ENCODE measurements at places on chromosomes 7 and 10.
A peak's percentile ranks its signal among the peaks of the same experiment; 100 is the strongest.

GRCh38 chr10:4643471-4643870, 182.5 kb upstream of the AKR1E2 start:
- DNase-seq: no peak

GRCh38 chr7:2611401-2611800, 20.4 kb upstream of the TTYH3 start:
- no peak for DNase-seq

- DNase-seq: no peak
Observed at GRCh38 chr10:92303096-92303495, 12.1 kb downstream of the MARCHF5 start.

GRCh38 chr10:73590881-73591799, at the start of gene USP54:
TSS of gene USP54 (minus strand) at chr10:73591342. CDS start at chr10:73575658, 15,684 bp downstream.
- no peak for DNase-seq

- no peak for DNase-seq
Observed at GRCh38 chr7:72183835-72184234, 228.3 kb downstream of the CALN1 start.

- DNase-seq: no peak
Observed at GRCh38 chr7:83732305-83732704, 83.4 kb upstream of the SEMA3E start.

DNA sequence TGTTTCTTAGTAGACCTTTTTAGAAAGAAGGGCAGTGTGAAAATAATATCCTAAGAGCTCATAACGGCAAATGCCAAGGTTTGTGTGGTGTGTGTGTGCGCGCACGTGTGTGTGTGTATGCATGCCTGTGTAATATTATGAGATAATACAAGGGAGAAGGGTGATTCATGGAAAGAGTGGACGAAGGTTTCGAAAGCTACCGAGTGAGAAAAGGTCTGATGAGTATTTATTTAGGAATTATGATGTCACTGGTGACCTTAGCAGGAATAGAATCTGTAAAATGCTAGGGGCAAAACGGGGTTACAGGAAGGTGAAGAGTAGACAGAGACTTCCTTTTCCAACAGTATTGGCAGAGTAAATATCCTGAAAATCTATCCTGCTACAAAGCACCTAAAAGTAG, 107.3 kb downstream of the AHR start:
- DNase-seq: no peak

DNA sequence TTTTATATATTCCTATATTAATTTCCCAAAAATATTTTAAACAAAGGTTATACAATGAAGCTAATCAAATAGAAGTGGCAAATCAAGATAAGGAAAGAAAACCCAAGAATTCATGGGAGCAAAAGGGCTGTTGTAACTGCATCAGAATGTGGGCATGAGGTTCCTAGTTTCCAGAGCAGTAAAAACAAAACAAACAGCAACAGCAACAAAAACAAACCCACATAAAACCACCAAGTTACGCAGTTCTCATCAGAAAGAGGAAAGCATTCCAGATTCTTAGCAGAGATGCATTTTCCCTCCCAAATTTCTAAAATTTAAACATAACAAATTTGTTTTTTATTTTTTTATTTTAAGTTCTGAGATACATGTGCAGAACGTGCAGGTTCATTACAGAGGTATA, 34.8 kb upstream of the MSMB start:
- no peak for DNase-seq

DNA sequence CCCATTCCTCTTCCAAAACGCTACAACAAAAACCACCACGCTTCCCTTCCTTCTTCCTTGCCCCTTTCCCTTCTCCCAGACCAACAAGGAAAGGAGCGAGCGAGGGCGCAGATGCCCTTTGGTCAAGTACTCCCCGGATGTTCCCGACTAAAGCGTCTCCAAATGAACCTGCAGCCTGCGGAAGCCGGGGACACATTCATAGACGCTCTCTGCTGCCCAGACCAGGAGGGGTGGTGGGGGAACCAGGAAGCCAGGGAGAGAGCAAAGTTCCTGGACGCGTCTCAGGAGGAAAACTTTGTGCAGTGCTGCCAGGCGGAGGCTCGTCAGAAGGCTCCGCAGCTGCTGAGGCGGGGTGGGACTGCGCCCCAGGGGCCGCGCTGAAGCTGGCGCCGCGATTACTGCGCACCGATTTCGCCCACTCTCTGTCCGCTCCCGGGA, 754 bp downstream of the SEMA3D start:
- no peak for DNase-seq

GRCh38 chr7:141511676-141512396, 39.4 kb upstream of the AGK start:
- no peak for DNase-seq

DNA sequence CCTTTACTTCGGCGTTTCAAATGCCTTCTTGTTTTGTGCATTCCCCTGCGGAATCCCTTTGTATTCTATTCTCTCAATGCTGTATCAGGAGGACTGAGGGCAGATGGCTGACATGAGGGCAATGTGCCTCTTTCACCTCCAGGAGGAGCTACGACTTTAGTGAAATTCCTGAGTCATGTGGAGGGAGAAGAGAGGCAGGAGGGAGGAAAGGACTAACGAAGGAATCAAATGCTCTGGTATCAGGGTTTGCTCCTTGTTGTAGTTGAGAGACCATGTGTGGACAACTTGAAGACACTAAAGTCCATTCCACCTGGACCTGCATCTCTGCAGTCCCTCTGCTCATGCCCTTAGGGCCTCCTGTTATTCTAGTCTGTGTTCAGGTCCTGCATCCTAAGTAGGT, 40.2 kb upstream of the PRSS58 start:
- no peak for DNase-seq

- no peak for DNase-seq
Observed at GRCh38 chr7:27804139-27804538, 64.2 kb downstream of the TAX1BP1 start.

- DNase-seq: no peak
Observed at GRCh38 chr7:31052841-31053601, 913 bp downstream of the ADCYAP1R1 start.

- no peak for DNase-seq
Observed at GRCh38 chr10:113021268-113022040, 71.4 kb downstream of the TCF7L2 start.

DNA sequence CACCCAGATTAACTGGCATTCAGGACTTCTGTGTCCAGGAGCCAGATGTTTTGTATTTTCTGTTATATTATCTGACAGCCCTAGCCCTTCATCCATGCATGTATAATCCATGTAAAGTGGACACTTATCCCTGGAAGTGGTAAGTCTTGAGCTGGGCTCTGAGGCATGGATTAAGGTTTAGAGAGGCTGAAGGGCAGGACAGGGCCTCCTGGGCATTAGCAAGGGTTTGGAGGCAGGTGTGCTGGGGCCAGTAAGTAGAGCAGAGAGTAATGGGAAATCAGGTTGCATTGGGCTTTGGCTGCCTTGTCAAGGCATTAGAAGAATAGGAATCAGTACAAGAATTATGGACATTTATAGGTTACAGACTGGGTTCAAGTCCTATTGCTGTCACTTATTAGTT, 138.0 kb downstream of the DYNC1I1 start:
- no peak for DNase-seq

- no peak for DNase-seq
Observed at GRCh38 chr7:1151156-1151555, 8.8 kb downstream of the ZFAND2A start.

- DNase-seq: no peak
Observed at GRCh38 chr10:26357203-26357602, 80.9 kb upstream of the APBB1IP start.

- peak; percentile 12 for DNase-seq
Observed at GRCh38 chr7:96285579-96285978, 36.3 kb downstream of the SLC25A13 start.

DNA sequence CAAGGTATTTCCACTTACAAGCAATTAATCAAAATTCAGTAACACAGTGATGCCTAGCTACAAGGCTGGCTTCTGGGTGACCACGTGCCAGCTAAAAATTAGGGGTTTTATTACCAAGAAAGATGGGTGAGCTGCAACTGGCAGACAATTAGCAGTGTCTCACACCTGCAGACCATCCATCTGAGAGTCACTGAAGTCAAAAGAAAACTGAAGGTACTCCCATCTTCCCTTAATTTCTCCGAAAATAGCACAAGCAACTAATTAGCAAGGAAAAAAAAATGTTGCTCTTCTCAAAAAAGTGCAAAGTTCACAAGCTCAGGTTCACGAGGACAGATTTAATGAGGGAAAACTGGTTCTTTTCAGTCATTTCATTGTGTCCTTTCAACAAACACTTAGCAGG, 28.4 kb downstream of the RSU1 start:
- DNase-seq: no peak

GRCh38 chr10:51397695-51398094, 301.7 kb downstream of the CSTF2T start:
- DNase-seq: no peak

GRCh38 chr10:4686644-4686996, 139.4 kb upstream of the AKR1E2 start:
- DNase-seq: no peak

DNA sequence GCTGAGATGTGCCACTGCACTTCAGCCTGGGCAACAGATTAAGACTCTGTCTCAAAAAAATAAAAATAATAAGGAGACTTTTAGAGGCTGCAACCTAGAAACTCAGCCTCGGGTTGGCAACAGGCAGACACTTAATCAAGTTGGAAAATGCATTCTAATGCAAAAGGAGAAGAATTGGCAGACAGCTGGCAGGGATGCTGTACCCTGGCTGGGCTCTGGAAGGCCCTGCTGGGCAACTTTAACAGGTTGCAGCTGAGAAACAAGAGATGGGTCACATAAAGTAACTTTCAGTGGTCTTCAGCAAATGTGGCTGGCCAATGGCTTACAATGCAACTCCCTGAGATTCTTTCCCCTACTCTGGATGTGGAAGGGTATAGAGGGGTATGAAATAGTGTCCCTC, 1225.7 kb downstream of the TYW1 start:
- no peak for DNase-seq

GRCh38 chr7:106466867-106467266, 182.1 kb upstream of the NAMPT start:
- no peak for DNase-seq

- no peak for DNase-seq
Observed at GRCh38 chr7:31256506-31256905, 84.0 kb downstream of the NEUROD6 start.

GRCh38 chr7:84610390-84610789, 415.8 kb upstream of the SEMA3A start:
- DNase-seq: no peak
